ENCODE measurements at places on chromosomes 16 and 17.
A peak's percentile ranks its signal among the peaks of the same experiment; 100 is the strongest.

- no peak for DNase-seq
These were observed 76.5 kb downstream of the HELZ start for GRCh38 chr17:67168496-67168895.

DNA sequence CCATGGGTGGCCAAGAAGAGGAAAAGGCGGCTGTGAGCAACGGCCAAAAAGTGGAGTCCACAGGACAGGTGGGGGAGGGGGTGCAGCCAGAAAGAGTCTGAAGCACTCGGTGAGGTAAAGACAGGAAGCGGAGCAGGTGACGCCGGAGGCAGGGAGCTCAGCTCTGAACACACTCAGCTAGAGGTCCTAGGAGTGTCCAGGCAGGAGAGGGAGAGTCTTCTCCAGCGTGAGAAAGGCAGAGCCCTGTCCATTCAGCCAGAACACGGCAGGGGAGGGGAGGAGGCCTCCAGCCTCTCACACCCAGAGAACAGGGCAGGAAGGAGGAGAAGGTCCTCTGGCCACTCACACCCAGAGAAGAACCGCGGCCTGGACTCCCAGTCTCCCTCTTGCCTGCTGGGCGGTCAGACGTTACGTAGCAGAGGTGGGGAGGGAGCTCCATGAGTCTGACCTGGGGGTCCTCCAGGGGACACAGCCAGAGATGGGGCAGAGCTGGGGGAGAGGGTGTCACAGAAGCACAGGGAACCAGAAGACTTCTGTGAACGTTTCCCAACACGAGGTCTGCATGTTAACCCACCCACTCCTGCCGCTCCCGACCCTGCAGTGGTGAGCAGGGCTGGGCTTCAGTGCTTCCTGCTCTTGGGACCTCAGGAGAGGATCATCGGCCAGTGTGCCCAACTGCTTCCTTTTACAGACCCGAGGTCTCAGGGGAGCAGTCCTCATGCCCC lies 89.2 kb downstream of the ABR start:
- DNase-seq, result no peak

DNA sequence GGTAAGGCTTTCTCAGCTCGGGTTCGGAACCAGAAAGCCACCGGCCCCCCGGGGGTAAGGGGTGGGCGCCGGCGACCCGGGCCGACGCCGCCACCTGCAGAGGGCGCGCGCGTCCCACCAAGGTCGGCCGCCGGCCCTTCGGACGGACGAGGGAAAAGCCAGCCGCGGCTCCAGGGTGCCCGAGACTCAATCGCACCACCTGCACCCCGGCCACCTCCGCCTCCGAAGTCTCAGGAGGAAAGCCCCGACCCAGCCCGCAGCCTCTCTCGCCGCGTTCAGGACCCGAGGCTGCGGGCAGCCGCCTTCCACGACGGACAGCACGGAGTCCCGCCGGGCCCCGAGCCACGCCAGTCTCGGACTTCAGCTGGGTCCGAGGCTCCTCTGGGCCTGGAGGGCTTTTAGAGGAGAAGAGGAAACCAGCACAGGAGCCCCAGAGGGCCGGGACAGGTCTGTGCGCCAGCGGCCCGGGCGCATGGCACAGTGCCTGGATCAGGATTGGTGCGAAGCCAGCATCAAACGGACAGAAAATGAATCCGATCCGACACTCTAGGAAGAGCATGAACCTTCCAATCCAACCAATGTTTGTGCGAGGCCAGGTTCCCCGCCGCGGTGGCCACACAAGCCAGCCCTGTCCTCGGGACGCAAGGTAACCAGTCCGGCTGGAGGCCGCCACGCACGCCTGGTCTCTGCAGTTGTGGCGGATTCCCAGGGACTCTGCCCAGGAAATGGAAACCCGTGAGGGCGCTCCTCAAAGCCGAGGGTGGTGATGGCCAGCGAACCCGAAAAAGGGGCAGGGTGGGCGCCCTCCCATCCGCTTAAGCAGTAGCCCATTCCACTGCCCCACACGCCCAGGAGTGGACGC lies 6.7 kb downstream of the CBX8 start:
- DNase-seq, result peak; percentile 55

DNA sequence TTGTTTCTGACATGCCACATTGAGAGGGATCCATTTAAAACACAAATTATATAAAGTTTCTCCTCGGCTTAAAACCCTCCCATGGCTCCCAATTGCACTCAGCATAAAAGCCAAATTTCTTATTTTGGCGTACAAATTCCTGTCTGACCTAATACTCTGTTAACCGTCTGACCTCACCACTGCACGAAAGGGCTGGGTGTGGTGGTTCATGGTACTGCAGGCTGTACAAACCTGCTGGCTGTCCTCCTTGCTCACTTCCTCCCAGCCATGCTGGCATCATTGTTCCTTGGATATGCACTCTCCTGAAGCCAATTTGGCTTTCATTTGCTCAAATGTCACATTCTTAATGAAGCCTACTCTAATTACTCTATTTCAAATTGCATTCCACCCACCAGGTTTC lies 301.6 kb upstream of the C16orf82 start:
- DNase-seq, result no peak

DNA sequence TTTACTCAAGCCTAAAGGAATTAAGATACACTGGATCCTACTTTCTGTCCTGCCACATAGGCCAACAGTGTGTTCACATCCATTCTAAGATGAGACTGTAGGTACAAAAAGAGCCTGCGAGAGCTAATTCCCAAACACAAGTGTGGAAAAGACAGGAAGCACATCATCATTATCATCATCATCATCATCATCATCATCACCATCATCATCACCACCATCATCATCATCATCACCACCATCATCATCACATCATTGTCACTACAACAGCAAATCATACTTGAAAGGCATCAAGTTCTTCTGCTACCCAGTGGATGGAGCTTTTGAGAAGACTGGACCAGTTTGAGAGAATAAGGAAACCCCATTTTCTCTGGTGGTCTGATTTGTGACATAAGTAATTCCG lies 268.1 kb downstream of the HS3ST3A1 start:
- DNase-seq, result no peak

DNA sequence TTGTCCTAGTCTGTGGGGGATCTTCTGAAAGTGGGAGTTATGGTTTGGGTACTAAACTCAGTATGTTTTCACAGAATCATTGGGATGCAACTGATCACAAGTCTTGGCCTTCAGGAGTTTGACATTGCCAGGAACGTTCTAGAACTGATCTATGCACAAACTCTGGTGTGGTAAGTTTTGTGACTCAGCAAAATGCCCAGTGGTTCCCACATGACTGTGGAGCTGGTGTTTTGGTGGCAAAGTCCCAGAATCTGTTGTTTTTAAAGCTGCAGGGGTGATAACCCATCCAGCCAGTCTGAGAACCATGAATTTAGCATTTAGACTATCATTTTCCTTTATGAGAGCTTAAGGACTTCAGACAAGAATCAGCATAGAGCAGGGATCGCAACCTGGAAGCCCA lies 40.6 kb downstream of the GDE1 start:
- no peak for DNase-seq

DNA sequence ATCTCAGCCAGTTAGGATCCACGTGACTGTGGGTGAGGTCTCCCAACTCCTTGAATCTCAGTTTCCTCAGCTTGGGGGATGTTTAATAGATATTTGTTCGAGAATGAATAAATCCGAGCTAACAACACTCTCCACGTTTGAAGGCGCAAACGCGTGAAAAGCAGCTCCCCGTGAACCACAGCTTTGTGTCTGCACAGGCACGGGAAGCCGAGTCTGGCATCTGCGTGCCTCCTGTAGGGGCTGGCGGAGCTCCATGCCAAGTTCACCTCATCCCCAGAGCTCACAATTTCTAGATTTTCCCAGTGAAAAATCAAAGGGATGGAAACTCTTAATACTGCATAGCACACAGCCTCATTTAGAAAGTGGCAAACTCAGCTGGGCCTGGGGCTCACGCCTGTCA lies 14.3 kb downstream of the SGSH start:
- no peak for DNase-seq

DNA sequence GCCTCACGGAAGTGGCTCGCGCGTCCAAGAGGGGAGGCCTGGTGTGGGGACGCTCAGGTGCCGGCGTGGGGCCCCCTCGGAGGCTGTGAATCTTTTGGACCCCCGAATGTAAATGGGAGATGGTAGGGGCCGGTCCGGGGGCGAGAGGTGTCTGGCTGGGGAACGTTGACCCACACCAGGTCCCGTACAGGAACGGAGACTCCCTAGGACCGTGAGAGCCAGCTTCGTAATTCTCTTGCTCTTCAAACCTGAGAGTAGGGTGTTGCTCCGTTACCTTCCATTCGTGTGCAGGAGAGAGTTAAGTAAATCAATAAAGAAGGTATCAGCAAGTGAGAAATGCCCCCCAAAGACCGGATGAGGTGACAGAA lies 481 bp downstream of the LYRM1 start:
- no peak for DNase-seq

- no peak for DNase-seq
These were observed 4.6 kb upstream of the GSE1 start for GRCh38 chr16:85608515-85608885.

All from stimulated activated CD4-positive, alpha-beta T cell treated with anti-CD3 and anti-CD28 coated beads, Interleukin-2, amount 100 ng/mL, for 24 hours (primary cell).